ENCODE measurements at places on chromosomes 4 and X.

- DNase-seq, result no peak
Observed at GRCh38 chr4:88225232-88226105, 58.9 kb downstream of the PPM1K start.

DNA sequence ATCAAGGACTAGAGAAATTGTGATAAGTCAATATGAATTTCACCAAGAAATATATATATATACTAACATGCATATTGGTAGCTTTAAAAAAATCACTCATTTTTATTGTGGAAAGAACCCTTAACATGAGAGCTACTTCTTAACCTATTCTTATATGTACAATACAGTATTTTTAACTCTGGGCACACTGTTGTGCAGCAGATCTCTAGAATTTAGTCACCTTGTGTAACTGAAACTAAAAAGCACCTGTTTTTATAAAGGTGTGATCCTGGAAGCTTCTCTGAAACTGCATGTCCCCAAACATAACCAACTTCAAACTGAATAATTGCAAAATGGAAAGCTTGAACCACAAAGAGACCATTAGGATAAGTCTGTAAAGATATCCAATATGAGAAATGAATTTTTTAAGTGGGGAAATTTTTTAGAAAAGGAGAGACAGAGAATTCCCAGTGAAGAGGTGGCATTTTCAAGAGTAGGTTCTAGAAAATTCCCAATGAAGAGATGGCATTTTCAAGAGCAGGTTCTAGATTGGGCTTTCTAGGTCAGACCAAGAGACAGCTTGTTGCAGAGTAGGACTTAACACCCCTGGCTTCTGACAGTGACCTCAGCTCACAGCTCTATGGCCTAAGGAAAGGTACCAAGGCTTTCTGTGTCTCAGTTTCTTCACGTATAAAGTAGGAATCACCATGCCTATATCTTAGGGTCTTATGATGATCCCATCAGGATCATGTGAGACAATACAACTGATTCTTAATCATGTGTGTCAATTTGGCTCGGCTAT is 22.0 kb upstream of the PPARGC1A start:
- no peak for DNase-seq

- DNase-seq, result no peak
Observed at GRCh38 chrX:70013466-70014381, 36.0 kb downstream of the AWAT2 start.

GRCh38 chr4:94378047-94378446 is 35.4 kb upstream of the HPGDS start:
- DNase-seq, result no peak

DNA sequence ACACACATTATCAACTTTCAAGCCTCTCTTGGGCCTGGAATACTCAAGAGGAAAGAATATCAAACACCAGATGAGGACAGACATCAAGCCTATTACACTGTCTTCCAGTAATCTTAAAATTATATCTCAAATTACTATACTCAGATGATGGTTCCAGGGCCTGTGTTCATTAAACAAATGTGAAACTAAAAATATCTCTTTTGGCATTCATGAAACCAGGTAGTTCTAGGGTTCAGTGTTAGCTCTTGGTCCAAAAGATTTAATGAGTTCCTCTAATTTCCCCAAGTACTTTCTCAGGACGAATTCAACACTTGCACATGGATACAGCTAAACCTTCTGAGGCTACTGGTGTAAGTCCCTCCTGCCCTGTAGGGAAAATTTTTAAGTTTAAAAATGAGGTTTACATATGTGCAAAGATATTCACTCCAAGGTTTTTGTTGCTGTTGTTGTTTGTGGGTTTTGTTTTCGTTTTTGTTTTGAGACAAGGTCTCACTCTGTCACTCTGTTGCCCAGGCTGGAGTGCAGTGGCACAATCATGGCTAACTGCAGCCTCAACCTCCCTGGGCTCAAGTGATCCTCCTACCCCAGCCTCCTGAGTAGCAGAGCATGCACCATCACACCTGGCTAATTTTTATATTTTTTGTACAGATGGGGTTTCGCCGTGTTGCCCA is 79.4 kb downstream of the USP46 start:
- no peak for DNase-seq

GRCh38 chrX:17616936-17617335 is 120.4 kb upstream of the SCML1 start:
- no peak for DNase-seq

DNA sequence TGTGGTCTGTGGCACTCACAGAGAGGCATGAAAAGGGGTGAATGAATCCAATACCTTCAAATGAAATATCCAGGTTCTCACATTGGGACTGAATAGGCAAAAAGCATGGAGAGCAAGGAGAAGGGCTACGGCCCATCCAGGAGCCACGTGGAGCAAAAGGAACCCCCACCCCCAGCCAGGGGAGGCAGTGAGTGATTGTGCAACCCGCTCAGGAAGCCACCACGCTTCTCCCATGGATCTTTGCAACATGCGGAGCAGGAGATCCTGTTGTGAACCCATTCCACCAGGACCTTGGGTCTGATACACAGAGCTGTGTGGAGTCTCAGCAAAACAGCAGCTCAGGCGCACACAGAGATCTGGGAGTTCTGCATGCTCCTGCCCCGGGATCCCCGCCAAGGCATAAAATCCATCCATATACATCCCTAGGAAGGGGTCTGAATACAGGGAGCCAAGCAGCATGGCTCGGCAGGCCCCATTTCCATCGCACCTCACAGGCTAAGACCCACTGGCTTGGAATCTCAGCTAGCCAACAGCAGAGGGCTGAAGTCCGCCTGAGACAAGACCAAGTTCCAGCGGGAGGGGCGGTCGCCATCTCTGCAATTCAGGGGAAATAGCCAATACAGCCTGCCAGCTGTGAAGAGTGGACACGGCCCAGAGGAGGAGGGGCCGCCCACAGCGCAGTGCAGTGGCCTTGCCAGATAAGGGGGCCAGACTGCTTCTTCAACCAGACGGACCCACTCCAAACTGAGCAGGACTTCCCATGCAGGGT is 80.2 kb downstream of the FGF16 start:
- DNase-seq, result peak; percentile 23

DNA sequence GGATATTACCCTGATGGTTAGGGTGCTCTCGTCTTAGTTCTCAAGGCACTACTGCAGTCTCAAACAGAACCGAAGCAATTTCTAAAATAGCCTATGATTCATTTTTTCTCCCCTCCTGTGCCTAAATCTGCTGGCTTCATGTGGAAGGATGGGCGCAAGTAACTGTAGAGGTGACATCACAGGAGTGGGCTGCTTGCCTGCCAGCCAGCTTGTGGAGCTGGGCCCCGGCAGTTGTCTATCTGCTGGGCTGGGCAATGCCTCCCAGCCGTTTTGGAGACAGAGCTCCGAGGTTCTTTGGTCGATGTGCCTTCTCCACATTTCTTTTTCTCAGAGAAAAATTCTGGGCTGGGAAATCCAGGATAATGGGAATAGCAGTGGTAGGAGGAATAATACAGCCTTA is 34.3 kb upstream of the CITED1 start:
- no peak for DNase-seq

DNA sequence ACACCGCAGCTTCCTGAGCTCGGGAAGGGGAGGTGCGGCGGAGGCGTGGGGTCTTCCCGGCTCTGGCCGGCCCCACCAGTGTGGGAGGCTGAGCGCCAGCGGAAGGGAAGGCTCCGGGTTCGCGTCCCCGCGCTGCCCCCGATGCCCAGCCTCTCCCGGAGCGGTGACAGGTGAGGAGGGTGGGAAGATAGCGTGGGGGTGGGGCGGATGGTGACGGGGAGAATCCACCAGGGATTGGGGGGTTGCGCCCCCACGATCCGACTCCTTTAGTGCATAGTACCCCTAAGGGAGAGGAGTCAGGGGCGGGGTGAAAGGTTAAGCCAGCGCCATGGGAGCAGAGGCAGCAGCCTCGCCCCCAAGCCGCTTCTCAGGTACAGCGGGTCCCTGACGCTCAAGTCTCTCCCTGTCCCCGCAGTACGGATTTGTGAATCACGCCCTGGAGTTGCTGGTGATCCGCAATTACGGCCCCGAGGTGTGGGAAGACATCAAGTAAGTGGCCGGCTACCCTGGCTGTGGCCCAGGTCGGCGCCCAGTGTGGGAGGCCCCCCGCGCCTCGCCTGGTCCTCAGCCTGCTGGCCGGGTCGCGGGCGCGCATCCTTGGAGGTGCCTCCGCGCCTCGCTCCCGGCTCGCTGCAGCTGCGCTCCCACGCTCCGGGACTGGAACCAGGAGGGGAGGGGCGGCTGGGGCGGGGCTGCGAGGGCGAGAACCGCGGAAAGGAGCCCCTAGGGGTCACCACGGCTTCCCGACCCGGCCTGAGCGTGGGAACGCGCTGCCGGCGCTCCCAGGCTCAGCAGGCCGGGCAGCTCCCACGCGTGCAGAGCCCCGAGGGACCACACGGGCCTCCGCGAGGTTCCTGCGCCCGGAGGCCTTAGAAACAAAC is 791 bp downstream of the GUCY1B1 start:
- peak; percentile 59 for DNase-seq

GRCh38 chr4:113635739-113636437 is 125.7 kb downstream of the CAMK2D start:
- DNase-seq, result no peak

DNA sequence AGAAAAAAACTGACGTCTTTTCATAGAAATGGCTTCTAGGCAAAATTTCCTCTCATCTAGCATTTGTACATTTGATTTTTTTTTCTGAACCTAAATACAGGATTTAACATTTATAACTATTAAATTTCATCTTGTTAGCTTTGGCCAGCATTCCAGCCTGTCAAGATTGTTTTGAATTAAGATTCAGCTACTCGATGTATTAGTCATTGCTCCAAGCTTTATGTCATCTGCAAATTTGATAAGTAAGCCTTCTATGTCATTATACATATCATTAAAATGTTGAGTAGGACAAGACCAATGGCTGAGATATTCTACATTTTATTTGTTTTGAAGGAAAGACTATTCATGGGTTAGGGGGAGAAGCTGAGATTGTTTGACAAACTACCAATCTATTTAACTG is 46.7 kb downstream of the DDX53 start:
- DNase-seq, result no peak
